ENCODE measurements at places on chromosomes 5 and 9.

DNA sequence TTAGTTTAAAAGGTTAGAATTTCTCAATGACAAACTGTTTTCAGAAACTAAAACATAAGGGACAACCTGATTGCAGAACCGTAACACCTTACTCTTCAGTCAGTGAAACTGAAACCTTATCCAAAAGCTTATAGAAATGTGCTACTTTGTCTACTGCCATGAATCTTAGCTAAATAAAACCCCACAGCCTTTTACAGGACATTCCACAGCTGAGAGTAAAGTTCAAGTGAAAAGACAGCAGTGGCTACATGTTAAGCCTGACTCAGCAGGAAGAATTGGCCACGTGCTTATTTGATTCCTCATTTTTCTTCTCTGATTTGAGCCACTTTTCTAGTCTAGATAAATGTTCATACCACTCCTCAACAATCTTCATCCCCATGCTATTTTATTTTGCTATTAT, 278.7 kb upstream of the ISL1 start:
- DNase-seq: no peak

DNA sequence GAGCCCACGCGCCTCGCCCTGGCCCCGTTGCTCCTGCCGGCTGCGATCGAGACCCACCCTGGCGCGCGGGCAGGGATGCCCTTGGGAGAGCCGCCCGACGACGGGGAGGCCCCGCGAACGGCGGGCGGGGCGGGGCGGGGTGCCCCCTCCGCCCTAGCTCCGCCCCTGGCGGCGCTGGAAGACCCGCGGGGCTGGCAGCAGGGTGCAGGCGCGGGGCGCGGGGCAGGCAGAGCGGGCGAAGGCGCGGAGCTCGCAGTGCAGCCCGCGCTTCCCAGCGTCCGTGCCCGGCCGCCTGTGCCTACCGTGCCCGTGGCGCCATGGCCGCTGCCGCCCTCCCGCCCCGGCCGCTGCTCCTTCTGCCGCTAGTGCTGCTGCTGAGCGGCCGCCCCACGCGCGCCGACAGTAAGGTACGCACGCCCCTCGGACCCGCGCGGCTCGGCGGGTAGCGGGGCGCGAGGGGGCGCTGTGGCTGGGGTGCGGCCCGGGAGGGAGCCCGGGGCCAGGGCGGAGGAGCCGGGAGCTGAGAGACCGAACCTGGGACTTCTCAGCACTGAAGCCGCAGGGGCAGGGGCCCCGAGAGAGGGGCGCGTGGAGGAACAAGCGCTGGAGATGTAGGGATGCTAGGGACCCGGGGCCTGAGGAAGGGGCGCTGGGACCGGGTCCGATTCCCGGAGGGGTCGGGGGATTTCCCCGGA, at the start of gene OLFML2A:
Gene OLFML2A (plus strand): TSS at position 180 of the 695 bp plus-strand sequence. CDS start 138 bp downstream, at position 318.
- DNase-seq: no peak

DNA sequence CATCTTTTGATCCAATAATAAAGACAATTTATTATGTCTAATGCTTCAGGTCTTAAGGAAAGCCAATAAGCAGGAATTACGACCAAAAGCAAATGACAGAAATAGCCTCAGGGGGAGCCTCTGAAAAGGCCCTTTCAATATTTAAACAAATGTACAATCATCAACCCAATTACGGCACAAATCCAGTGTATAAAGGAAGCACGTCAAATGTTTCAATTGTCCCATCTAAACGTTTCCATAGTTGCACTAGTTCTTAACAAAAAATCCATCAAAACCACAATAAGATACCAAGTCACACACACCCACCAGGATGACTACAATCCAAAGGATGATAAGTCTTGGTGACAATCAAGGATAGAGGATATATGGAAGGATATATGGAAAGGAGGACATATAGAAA, 41.9 kb downstream of the PSMB7 start:
- no peak for DNase-seq

- DNase-seq: no peak
Observed at GRCh38 chr9:87395804-87396479, 101.7 kb upstream of the DAPK1 start.

DNA sequence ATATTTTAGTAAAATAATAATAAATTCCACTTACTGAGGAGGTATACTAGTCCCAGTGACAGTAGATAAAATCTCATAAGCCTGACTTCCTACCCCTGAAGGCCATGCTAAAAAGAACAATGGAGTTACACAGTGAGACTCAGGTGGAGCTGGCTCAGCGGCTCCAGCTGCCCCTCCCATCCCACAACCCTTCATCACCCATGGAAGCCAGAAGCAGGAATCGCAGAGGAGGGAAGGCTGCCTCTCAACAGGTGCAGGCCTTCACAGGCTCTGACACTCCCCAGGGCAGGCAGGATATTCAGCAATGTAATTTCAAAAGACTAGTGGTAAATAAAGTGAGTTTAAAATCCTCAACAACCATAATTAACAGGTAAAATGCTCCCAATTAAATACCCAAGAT, 67.5 kb downstream of the FANCC start:
- DNase-seq: no peak

GRCh38 chr5:96468956-96469355, 35.9 kb upstream of the PCSK1 start:
- DNase-seq: no peak

DNA sequence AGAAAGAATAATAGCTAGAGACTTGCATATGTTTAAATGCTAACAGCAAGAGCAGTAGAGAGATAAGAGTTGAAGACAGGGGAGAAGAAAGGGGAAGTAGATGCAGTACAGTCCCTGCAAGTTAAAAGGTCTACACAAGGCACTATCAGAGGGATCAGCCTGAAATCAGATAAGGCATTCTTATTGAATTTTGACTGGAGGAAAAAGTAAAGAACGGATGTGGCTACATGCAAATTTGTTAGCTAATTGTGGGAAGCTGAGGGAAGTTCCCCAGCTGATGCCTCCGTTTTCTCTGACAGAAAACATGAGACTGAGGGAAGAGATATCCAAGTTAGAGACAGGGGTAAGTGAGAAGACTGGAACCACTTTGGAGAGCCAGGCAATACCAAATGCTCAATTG, 12.9 kb upstream of the RHOBTB3 start:
- no peak for DNase-seq

DNA sequence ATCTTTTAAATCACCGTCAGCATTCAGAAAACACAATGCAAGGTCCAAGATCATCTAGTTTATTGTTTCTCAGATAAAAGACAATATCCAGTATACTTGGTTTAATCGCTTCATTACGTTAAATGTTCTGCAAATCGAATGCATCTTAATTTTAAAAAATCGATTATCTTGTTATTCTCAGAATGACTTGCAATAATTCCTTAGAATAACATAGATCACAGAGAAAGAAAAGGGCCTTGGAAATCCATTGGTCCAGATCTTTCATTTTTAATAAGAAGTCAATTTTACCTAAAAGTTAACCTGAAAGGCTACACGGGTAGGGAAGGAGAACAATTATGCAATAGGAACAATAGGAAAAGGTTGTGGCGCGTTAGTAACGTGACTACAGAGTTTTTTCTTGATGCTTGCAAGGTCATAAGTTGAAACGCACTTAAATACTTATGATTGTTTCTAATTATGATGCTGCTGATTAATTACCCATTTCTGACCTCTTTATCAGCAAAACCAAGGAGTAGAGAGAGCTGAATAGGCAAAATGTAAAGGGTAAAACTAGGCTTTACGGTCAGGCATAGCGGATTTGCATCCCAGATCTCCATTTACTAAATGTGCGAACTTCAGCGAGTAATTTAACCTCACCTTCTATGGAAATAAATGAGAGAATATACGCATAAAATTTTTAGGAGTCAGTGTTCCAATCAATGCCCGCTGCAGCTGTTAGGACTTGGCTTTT, 769 bp upstream of the LYRM7 start:
- no peak for DNase-seq
